Type B pancreatic cell (in vitro differentiated cells): ENCODE measurements at places on chromosomes 13 and 19. TPM values are rescaled to one million over a fixed set of nuclear protein-coding genes. Genes with fewer than 3 reads are reported as not detected.
A peak's percentile ranks its signal among the peaks of the same experiment; 100 is the strongest.

The KLHL1 gene
- total RNA-seq, result 0.14 TPM in 2 replicates

DNA sequence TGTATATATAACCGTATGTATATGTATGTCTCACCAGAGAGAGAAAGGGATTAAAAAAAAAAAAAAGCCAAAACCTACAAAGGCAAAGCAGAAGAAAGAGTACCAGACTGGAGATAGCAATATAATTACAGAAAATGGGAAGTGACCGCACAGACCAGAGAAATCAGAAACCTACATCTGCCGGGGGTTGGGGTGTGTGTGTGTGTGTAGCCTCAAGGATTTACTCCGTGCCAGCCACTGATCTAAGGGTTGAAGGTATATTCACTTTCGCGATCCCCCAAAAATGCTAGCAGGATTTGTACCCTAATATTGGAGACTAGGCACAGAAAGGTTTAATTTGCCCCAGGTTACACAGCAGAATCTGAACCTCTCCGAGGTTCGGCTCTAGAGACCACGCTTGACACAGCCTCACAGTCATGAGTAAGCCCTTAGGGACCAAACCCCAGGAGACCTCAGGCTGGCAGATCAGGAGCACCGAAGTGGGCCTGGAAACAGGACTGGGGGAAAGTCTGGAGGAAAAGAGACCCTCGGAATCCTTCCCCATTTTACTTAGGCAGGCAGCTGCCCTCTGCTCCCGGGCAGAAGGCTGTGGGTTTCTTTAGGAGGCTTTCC, 14.8 kb downstream of the ARL11 start:
- no peaks in the 10 kb centered on the region for H3K4me1 ChIP-seq
- no peak overlapping the region for H3K4me3 ChIP-seq
- no peak for DNase-seq
- no peaks in the 10 kb centered on the region for H3K27me3 ChIP-seq

The PSG2 gene
- not detected in 2 replicates for total RNA-seq

GRCh38 chr13:112060282-112060830, 6.6 kb upstream of the SOX1 start:
- H3K36me3 ChIP-seq, result no peaks in the 10 kb centered on the region
- no peaks in the 10 kb centered on the region for H3K4me1 ChIP-seq
- no peak overlapping the region for H3K27ac ChIP-seq

- no peak for DNase-seq
- peak overlapping the region; percentile 97 for H3K4me3 ChIP-seq
- no peaks in the 10 kb centered on the region for H3K36me3 ChIP-seq
- H3K27me3 ChIP-seq, result peaks cover 43% of the 10 kb centered on the region
These were observed 2.4 kb downstream of the GADD45B start for GRCh38 chr19:2478278-2478755.

- H3K36me3 ChIP-seq, result no peaks in the 10 kb centered on the region
- DNase-seq, result no peak
- H3K27ac ChIP-seq, result no peak overlapping the region
- H3K4me1 ChIP-seq, result no peaks in the 10 kb centered on the region
- peaks cover 15% of the 10 kb centered on the region for H3K27me3 ChIP-seq
These were observed 300.1 kb downstream of the TEX29 start for GRCh38 chr13:111620586-111620985.

GRCh38 chr19:5358173-5358800, 17.7 kb upstream of the PTPRS start:
- no peak overlapping the region for H3K27ac ChIP-seq
- H3K27me3 ChIP-seq, result peaks cover 18% of the 10 kb centered on the region
- H3K4me1 ChIP-seq, result no peaks in the 10 kb centered on the region
- H3K4me3 ChIP-seq, result no peak overlapping the region
- DNase-seq, result no peak

The ELSPBP1 gene
- total RNA-seq, result not detected in 2 replicates

The IGFL3 gene
- total RNA-seq, result not detected in 2 replicates

The COG6 gene
- 40.0 and 47.3 TPM in 2 replicates for total RNA-seq

The ICAM4 gene
- total RNA-seq, result 2.8 and 5.3 TPM in 2 replicates

The KCNN1 gene
- 13.4 and 15.3 TPM in 2 replicates for total RNA-seq

The ZNF665 gene
- 5.0 and 7.2 TPM in 2 replicates for total RNA-seq

DNA sequence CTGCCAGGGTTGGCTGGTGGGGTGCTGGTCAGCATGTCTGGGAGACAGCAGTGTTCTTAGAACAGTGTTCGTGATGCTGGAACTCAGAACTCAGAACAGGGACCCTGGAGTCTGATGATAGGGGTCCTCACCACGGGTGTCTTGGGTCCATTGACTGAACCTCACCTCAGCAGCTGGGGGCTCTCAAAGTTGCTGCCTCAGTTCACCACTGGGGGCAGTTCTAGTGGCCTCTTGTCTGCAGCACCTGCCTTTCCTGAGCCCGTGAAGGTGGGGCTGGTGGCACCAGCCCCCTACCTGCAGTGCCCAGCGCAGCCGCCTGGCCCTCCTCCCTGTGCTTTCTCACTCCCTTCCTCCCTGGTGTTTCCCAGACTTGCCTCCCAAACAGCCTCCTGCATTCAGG, 28.5 kb downstream of the SAFB start:
- H3K27me3 ChIP-seq, result no peaks in the 10 kb centered on the region
- H3K27ac ChIP-seq, result no peak overlapping the region
- DNase-seq, result no peak
- H3K36me3 ChIP-seq, result peaks cover 43% of the 10 kb centered on the region

DNA sequence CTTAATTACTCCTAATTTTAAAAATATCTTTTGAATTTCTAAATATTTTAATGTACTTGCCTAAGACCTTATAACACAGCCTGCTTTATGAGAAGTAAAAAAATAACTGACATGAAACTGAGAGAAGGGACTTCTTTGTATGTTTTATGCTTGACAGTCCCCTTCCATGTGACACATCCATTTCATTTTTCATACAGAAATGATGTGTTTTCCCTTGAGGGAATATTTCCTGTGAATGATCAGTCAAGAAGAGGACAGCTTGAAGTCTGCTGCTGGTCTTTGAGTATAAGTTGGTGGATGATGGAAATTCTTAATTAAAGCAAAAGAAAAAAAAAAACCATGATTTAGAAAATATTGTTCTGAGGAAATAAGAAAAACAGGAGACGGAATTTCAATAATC, 230.4 kb upstream of the KLHL1 start:
- no peaks in the 10 kb centered on the region for H3K27me3 ChIP-seq
- no peaks in the 10 kb centered on the region for H3K36me3 ChIP-seq
- H3K4me1 ChIP-seq, result no peaks in the 10 kb centered on the region
- no peak overlapping the region for H3K4me3 ChIP-seq
- DNase-seq, result no peak
- no peak overlapping the region for H3K27ac ChIP-seq

- no peak overlapping the region for H3K27ac ChIP-seq
- no peaks in the 10 kb centered on the region for H3K36me3 ChIP-seq
- H3K4me1 ChIP-seq, result no peaks in the 10 kb centered on the region
- H3K4me3 ChIP-seq, result no peak overlapping the region
These were observed 15.1 kb downstream of the NCR1 start for GRCh38 chr19:54921082-54921481.

DNA sequence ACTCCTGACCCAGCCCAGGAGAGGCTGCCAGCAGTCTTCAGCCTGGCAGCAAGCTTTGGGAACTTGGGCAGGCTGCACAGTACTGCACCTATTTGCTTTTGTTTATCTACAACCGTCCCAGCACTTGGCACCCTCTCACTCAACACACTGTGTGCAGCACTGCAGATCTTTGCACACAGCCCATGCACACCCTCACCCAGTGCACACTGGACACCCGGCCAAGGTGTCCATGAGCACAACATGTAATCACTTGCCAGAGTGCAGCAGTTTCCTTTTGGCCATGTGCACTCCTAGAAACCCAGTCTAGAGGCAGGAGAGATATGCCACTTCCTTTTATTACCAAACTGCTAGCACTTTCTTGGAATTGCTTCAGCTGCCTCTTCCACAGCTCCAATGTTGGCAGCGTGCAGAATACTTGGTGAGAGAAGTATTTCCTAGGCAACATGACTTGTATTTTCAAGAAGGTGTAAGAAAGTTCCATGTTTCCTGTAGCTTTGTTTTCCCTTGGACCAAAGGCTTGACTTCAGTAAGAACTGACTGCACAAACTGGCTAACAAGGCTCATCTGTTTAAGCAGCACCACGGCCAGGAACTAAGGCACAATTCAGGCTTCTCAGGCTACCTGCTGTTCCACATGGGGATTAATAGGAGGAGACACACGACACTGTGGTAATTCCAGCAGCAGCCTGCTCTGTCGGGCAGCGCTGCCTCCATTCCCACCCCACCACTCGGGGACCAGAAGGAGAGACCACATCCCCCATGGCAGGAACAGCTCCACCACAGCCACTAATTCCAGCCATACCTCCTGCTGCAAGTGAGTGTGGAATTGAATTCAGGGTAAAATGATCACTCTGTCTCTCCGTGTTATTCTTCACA, 15.3 kb downstream of the ATP7B start:
- H3K4me3 ChIP-seq, result no peak overlapping the region
- no peaks in the 10 kb centered on the region for H3K27me3 ChIP-seq
- H3K36me3 ChIP-seq, result no peaks in the 10 kb centered on the region
- no peak for DNase-seq

The SYT3 gene
- total RNA-seq, result 0.68 TPM in 1 of 2 replicates, not detected in the other

The ARHGAP33 gene
- total RNA-seq, result 16.3 and 71.8 TPM in 2 replicates

DNA sequence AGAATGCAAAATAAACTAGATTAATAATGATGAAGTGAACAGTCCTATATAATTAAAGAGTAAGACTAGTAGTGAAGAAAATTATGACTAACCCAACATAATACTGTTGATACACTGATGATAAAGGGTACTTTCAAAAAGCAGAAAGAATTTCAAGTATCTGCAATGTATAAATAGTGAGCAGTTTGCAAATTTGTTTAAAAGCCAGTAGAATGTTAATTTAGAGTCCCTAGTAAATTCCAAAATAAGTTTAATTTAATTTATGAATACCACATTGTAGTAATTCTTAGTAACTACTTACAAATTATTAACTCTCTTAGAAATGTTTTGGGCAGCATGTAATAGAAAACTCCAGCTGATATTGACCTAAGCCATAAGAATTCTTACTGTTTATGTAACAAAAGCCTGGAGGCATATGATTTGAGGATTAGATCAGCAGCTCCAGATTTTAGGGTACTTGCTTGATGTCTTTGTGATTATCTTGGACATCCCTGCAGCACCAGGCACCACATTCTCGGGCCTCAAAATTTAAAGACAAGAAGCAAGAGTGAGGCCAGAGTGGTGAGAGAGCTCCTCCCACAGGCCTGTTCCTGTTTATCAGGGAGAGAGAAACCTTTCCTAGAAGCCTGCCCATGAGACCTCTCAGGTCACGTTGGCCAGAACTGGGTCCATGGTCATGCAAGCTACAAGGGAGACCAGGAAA, 67.6 kb upstream of the TDRD3 start:
- H3K27me3 ChIP-seq, result no peaks in the 10 kb centered on the region
- no peak for DNase-seq
- peak overlapping the region; percentile 18 for H3K27ac ChIP-seq
- no peak overlapping the region for H3K4me3 ChIP-seq
- H3K36me3 ChIP-seq, result no peaks in the 10 kb centered on the region

DNA sequence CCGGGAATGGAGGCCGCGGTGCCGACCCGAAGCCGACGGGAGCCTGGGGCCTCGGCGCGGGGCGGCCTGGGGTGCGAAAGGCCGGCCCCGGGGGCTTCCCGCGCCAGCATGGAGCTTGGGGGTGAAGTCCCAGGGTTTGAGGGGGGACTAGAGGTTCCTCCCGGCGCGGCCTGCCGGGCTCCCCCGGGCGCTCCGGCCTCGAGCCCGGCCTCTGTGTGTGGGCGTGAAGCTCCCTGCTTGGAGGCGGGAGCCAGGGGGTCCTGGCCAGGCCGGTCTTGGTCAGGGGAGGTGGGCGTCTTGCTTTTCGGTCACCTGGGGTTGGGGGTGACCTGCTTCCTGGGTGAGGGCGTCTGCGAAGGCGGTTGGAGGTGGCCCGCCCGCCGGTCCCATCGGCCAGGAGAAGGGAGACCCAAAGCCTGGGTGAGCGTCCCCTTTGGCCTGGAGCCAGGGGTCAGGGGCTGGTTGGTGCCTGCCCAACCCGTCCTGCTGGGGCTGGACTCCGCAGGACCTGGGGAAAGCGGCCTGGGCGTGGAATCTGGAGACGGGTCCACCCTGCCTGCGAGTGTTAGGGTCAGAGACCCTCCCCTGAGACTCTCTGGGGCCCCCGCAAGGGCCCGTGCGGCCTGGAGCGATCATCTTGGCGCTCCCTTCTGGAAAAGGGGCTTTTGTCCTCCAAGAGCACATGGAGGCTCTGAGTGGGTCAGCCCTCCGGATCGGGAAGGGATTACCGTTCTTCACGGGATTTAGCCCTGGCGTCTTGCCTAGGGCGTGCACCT, 535 bp downstream of the BSG start:
- peaks cover 10% of the 10 kb centered on the region for H3K27me3 ChIP-seq
- peaks cover 3% of the 10 kb centered on the region for H3K36me3 ChIP-seq
- DNase-seq, result no peak
- H3K4me3 ChIP-seq, result peak overlapping the region; percentile 91
- peak overlapping the region; percentile 98 for H3K27ac ChIP-seq

The CEACAM20 gene
- total RNA-seq, result 2.3 TPM in 1 of 2 replicates, not detected in the other

- H3K27ac ChIP-seq, result no peak overlapping the region
- no peaks in the 10 kb centered on the region for H3K4me1 ChIP-seq
- DNase-seq, result no peak
These were observed 98.0 kb downstream of the EDNRB start for GRCh38 chr13:77820431-77821149.
